ENCODE measurements at places on chromosomes 5 and 9.

- DNase-seq = peak; percentile 63
Observed at GRCh38 chr5:133952729-133953567, 15.5 kb downstream of the C5orf15 start.

DNA sequence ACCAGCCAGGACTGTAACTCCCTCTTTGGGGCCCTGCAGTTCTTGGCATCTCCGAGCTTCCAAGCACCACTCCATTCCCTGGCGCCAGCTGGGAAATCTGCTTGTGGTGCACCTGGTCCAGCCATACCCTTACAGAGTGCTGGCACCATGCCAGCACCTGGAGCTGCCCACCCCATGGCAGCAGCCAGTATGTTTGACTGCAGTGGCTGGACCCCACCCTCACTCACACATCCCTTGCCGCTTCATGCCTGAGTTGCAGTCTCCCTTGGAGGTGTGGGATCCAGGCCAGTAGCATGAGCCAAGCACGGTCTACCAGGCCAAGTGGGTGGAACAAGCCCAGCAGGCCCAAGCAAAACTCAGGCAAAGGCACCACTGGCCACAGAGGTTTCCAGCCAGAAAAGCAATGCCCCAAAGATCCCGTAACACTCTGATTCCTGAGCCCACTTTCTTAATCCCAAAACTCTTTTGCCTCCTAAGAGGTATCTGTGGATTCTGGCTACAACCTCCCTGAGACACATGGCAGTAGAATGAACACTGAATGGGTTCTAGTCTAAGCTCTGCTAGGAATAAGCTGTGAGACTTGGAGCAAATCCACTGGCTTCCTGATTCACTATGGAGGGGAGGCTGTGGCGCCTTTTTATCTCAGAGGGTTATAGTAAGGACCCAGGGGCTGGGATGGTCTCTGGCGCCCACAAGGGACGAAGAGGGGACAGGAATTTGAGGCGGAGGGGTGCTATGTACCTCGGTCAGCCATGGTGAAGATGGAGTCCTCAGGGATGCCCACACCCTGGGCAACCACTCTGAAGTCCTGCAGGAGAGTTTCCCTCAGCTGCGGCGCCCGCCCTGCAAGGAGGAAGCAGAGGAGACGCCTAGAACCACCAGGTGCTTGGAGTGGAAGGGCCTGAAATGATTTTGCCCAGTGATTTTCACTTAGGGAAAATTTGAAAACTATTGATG, 5.6 kb downstream of the AMBP start:
- DNase-seq = no peak

DNA sequence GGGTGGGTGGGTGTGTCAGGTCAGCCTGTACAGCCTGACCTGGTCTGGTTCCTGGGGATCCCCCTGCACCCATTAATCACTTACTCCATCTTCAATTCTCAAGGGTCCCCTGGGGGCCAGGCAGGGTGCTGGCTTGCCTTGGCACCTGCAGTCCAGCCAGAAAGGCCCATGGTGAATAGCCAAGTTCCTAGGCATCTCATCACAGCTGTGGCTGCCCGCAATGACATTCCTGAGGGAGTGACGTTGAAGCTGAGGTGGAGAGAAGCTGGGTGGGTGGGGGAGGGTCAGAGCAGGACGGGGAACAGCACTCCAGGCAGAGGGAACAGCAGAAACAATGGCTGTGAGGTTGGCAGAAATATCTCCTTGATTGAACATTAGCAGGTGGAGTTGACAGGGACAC, 10.6 kb downstream of the HMCN2 start:
- DNase-seq = no peak

- no peak for DNase-seq
Observed at GRCh38 chr5:150600616-150601490, 39.6 kb upstream of the SYNPO start.

- no peak for DNase-seq
Observed at GRCh38 chr9:106953174-106953573, 90.2 kb downstream of the ZNF462 start.

DNA sequence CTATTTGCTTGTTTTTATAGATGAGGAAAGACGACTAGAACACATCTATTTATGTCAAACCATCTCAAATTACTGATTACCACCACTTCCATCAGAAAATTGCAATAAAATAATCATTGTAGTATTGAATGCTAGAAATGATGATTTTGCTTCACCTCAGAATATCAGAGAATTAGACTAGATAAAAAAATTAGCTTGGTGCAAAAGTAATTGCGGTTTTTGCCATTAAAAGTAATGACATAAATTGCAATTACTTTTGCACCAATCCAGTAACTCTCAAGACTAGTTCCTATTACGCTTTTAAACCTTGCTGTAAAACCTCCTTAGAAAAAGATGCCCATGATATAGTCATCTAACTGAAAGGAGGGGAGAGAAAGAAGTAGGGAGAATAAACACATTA, 556.7 kb upstream of the GRIN3A start:
- DNase-seq = no peak

DNA sequence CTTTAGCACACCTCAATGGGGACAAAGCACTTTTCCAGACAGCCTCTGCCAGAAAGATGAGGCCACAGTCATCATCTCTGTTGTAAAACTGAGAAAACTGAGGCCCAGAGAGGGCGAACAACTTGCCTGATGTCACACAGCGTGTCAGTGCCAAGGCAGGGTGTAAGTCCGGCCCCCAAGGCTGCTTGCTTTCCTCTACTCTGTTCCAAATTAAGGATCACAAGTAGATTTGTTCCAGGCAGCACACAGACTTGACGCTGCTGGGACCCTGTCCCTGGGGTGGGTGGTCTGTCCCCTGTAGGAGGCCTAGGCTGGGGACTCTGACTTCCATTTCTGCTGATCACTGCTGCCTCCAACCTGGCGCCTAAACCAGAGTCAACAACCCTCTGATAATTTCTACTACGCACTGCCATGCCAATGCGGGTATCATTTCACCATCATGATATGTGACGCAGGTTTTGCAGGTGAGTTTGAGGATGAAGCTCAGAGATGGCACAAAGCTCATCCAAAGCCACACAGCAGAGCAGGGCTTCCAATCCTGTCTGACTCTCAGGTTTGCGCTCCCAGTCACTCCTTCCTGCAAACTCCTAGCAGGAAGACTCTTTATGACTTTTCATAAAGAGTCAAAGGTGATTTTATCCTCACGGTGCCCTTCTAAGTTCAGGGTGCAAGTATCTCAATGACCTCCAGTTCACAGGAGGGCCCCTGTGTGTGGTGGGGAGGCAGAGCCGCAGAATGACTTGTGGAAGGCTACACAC, 13.5 kb upstream of the RALGDS start:
- no peak for DNase-seq

DNA sequence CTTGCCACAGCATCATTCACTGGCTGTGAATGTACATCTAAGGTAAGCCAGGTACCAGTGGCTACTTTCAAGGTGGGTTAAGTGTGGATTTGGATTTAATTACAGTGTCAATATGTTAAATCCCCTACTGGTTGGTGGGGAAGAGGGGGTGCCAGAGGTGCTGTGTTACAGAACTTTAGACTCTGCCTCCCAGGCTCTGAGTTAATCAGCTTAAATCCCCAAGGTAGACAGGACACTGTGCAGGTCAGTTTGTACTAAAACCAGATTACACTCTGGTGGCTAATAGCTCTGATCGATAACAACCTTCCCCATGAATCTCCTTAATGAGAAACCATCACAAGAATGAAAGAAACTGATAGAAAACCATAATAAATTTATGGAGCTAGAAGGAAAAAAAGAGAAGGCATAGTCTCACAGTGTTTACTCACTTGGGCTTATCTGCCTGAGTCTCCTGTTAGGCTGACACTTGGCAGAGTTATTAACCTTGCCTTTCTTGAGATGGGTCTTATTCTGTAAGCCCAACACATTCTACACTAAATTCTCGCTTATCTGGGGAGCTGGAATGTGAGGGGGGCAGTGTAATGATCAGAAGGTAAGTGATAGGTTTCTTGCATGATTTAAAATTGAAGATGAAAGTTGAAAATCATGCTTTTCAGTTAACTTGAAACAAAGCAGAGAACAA, 106.8 kb downstream of the LMNB1 start:
- no peak for DNase-seq

- DNase-seq = no peak
Observed at GRCh38 chr5:131265311-131265803, 1.5 kb downstream of the CDC42SE2 start.

DNA sequence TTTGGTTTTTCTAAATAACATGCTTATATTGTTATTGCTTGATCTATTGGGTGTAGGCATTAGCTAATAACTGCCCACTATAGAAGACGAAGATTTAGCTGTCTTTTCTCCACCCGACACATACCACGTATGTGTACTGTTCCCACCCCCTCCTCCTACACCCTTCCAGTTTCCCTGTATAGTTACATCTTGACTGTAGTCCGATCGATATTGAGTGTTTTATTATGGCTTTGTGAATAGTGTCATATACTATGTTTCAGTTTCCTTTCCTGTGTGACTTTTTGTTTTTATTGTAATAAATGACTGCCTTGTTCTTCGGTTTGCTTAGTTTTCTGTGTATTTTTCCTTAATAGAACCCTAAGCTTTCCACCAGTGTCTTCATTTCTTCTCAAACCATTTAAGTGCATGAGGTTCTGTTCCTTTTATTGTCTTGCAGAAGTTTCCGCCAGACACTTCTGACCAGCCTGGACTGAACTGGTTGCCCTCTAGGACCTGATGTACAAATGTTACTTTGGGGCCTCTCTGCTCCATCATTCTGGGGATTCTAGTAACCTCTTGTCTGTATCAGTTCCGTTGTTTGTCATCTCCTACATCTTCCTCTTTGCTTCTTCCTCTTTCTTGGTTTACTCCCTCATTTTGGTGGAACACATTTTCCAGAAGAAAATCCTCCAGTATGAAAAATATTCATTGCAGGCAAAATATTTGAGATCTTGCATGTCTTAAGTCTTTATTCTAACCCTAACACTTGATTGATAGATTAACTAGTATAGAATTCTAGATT, 61.8 kb downstream of the PRKACG start:
- DNase-seq = no peak

DNA sequence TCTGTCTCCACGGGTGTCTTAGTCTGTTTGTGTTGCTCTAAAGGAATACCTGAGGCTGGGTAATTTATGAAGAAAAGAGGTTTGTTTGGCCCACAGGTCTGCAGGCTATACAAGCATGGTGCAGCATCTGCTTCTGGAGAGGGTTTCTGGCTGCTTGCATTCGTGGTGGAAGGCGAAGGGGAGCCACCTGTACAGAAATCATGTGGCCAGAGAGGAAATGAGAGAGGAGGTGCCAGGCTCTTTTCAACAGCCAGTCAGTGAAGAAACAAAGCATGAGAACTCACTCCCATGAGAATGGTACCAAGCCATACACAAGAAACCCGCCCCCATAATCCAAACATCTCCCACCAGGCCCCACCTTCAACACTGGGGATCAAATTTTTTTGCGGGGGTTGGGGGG, 53.4 kb downstream of the PFDN1 start:
- DNase-seq = no peak

DNA sequence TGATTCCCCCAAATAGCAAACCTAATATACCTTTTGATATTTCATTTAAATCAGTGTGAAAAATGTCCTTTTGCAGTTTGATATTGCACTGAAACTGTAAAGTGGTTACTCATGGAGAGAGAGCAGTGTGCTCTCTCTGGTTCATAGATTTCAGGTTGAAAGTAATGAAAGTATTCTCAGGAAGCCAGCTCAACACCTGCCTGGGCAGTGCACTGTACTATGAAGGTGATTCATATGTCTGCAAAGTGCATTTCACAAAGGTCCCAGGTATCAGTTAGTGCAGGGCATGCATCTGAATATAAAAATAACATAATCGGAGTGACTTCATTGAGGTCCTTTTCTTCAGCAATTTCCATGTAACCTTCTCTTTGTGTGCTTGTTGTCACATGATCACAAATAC, 274.3 kb downstream of the CDH18 start:
- DNase-seq = no peak

- no peak for DNase-seq
Observed at GRCh38 chr9:32501868-32502267, 24.1 kb downstream of the RIGI start.

GRCh38 chr5:112024221-112024620, 267.2 kb upstream of the NREP start:
- no peak for DNase-seq

- no peak for DNase-seq
Observed at GRCh38 chr9:6616951-6617602, 28.5 kb downstream of the GLDC start.

- DNase-seq = no peak
Observed at GRCh38 chr9:2634153-2634552, 12.6 kb downstream of the VLDLR start.

GRCh38 chr9:102841376-102841775, 153.8 kb upstream of the CYLC2 start:
- DNase-seq = no peak

- no peak for DNase-seq
Observed at GRCh38 chr5:169190849-169191248, 110.1 kb downstream of the SLIT3 start.

DNA sequence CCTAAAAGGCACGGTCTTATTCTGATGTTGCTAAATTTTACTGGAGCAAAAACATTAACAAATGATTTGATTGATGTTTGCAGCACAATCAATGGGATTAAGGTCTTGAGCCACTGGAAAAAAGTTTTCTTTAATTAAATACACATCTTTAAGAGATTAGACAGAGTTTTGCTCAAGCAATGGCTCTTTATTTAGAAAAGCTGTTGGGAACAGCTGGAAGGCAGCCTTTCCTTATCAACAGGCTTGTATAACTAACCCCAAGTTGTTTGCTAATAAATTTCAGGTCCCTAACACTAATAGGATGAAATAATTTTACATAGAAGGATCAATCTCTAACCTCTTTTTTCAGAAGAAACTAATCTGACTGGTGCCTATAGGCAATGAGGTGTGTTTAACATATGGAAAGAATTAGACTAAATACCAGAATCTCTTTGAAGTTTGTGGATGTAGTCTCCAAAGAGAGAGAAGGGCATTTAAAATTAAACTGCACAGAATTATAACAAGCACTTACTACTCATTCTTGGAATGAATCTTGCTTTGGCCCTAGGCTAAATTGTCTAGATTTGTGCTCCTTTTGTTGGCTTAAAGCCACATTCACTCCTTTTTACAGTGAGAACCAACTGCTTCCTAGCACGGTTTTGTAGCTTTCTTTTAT, 67.3 kb upstream of the TNFAIP8 start:
- DNase-seq = no peak

DNA sequence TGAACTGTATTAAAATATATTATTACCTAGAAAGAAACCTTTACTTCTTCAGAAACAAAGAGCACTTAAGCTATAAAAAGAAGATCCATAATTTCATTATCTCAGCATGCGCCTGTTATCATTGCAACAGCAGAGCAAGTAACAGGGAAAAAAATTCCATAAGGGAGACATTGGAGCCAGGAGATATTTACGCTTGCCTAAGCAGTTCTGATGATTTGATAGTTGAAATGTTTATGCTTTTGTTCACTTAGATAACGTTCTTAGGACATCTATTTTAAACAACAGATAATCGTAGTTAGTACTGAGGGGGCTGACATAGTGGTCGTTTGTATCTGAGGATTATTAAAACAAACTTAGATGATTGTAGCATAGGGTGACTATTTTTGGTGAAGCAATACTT, 252.5 kb downstream of the NNT start:
- DNase-seq = no peak

- DNase-seq = no peak
Observed at GRCh38 chr5:108061941-108062340, 320.0 kb downstream of the FBXL17 start.

GRCh38 chr5:132227485-132228240, at the start of gene P4HA2:
TSS of gene P4HA2 (minus strand) at chr5:132227853. CDS start at chr5:132218626, 9,227 bp downstream.
- no peak for DNase-seq
